ENCODE measurements at places on chromosomes 11 and 22.

GRCh38 chr11:30873924-30874610 lies 287.9 kb upstream of the MPPED2 start:
- no peak for DNase-seq

- DNase-seq = no peak
Measured at GRCh38 chr11:100849009-100849900, 162.2 kb downstream of the ARHGAP42 start.

DNA sequence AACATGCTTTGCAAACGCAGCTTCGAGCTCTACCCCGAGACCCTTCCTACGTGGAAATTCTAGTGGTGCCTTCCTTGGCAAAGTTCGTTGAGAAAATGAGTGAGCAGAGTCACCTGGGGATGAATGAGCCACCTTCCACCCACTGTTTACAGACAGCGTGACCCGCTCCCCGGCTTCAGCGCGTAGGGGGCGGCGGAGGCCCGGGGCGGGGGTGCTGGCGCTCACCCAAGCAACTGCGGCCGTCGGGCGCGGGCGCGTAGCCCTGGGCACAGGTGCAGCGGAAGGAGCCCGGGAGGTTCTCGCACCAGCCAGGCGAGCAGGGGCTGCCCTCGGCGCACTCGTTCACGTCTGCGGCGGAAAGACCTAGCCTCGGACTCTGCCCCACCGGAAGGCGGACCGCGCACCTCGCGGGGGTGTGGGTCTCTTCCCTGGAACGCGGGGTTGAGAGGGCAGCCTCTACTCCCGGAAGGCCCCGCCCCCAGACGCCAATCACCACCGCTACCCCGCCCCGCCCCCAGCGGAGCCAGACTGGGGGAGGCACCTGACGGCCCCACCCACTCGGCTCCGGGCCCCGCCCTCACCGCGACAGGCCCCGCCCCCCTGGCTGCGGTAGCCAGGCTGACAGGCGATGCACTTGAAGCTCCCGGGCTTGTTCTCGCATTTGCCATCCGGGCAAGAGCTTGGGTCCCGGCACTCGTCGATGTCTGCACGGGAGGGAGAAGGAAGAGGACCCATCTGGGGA lies 11.8 kb downstream of the LTBP3 start:
- DNase-seq = peak; percentile 99

GRCh38 chr11:8809939-8810539 lies 101.0 kb upstream of the AKIP1 start:
- DNase-seq = no peak

DNA sequence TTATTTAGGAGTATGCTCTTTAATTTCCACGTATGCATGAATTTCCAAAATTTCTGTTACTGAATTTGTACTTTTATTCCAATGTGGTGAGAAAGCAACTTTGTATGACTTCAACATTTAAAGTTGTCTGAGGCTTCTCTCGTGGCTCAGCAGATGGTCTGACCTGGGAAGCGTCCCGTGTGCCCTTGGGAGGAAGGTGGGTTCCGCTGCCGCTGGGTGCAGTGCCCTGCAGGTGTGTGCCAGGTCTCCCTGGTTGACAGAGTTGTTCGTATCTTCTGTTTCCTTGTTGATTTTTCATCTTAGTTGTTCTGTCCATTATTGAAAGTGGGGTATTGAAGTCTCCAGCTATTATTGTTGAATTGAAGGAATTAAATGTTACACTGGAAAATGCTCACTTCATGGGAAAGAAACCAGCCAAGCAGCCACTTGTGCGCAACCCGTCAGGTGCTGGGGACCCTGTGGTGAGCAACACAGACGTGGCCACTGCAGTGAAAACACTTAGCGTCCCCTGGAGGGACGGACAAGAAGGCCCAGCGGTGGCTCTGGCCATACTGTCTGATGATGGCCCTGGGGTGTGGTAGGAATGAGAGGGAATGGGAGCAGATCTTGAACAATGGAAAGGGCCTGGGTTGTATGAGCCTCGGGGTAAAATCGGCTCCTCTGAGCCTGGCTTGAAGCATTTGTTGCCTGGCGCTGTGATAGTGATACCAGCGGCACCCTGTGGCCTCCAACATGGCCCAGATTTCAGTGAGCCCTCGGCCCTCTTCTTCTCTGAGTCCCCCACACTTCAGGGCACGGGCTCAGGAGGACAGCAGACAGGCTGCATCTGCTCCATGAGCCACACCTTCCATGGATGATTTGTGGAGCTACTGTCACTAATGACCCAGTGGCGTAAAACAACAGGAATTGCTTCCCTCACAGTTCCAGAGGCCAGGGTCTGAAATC lies 31.5 kb upstream of the KRTAP5-7 start:
- no peak for DNase-seq

DNA sequence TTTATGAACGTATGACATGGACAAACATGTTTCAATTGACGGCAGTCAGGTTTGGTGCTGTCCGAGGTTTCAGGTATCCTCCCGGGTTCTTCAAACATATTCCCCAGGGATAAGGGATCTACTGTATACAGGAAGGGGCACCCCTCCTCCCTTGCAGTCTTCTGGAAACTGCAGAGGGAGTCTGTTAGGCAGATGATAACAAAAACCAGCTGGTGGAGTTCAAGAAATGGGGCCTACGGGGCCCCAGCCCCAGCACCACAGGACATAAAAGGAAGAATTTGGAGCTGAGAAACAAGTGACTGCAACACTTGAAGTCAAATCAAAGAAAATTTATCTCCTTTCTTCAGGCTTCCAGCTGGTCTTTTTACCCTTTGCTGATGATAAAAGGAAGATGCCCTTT lies 32.1 kb downstream of the SNU13 start:
- DNase-seq = no peak

- DNase-seq = no peak
Measured at GRCh38 chr11:86174101-86175046, 70.2 kb upstream of the EED start.

DNA sequence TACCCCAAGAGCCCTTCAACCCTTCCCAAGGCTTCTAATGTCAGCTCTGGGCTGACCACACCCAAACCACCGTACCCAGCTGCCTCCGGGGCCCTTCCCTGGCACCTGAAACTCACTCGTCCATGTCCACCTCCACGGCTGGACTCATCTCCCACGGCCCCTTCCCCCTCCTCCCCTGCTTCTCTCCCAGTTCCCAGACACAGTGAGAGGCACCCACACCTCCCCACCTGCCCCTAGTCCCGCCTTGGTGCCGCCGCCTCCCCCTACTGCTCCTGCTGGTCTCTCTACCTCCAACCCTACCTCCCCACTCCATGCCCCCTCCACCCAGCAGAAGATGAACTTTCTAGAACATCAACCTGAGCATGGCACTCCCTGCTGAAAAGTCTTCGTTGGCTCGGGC lies 39.5 kb downstream of the ELFN2 start:
- no peak for DNase-seq

DNA sequence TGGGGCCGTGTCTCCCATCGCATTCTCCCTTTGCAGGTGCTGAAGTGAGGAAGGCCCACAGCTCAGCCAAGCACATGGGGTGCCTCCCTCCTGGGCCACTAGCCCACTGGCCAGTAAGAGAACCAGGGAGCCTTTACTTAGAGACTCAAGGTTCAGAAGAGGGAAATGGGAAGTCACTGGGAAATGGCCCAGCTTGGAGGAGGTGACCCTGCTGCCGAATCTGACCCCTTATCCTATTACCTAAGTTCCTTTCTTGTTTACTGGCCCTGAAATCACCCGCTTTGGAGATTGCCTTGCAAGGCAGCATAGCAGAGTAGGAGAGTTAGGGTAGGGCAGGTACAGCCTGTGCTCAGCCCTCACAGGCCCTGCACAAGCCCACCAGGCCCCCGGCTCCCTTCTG lies 24.4 kb downstream of the UPB1 start:
- DNase-seq = no peak

DNA sequence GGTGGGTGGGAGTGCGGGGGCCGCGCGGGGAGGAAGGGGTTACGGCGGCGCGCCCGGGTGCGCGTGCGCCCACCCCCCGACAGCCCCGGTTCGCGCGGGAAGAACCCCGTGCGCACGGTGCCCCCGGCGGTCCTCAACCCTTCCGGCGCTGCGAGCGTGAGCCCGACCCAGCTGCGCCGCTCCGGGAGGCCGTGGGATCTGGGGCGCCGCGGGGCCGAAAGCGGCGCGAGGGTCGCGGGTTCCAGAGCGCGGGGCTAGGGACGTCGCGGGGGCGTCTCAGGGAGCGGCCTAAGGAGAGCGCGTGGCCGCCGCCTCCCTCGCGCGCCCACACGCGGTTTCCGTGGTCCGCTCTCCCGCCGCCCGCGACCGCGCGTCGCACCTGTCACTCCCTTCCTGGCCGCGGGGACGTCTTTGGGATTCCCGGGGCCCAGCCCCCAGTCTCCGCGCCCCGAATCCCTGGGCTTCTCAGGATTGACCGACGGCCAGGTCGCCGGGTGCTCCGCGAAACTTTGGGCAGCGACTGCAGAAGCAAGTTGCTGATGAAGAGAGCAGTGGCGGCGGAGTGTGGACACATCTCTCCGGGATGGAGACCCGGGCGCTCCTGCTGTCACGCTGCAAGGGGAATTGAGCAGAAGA lies 582 bp downstream of the SREBF2 start:
- DNase-seq = no peak

- DNase-seq = no peak
Measured at GRCh38 chr11:58888579-58888978, 44.1 kb upstream of the GLYATL2 start.

GRCh38 chr11:61551634-61552033 lies 29.2 kb downstream of the SYT7 start:
- no peak for DNase-seq

DNA sequence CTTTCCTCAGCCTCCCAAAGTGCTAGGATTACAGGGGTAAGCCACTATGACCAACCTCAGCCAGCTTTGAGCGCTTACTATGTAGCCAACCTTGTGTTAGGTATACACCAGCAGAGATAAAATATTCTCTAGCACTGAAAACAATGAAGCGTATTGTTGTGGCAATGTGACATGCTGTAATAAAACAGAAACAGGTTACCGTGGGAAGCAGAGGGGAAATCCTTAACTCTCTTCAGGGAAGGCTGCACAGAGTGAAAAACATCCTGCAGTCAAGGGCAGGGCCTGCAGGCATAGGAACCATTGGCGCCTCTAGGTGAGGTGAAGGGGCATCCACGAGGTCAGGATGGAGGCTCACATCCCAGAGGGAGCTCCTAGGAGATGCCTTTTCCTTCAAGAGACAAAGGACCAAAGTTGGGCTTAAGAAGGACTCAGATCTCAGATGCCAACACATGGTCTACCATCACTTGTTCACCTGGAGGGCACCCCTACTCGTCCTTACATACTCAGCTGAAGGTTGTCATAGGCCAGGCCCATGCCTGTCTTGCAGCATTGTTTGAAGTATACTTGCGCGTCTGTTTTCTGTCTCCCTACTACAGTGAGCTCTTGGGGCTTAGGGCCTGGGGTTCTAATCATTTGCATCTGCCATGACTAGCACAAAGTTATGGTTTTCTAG lies 8.0 kb downstream of the POLD4 start:
- DNase-seq = no peak

- DNase-seq = no peak
Measured at GRCh38 chr11:120063686-120064340, 74.1 kb downstream of the TRIM29 start.

GRCh38 chr11:111539426-111540113 lies 950 bp upstream of the LAYN start:
- DNase-seq = no peak

DNA sequence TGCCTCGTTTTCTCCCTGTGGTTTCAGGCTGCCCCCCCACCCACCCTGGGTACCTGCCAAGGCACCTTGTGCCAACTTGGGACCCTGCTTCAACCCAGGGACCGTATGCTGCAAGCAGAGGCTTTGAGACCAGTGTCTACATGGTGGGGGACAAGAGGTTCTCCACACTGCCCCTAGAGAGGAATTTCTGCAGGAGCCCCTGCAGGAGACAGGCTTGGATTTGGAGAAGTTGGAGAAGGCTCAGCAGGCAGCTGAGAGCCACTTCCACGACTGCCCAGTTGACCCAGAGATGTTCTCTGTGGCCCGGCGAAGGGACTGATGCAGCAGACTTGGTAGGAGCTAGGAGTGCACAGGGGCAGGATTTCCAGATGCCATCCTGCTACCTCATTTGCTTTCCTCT lies 20.1 kb upstream of the NNMT start:
- DNase-seq = no peak

GRCh38 chr22:17864398-17865182 lies 90.3 kb upstream of the BID start:
- no peak for DNase-seq

GRCh38 chr11:104944076-104944475 lies 24.3 kb downstream of the CASP4 start:
- no peak for DNase-seq
